PC-3 (cell line): ENCODE measurements at places on chromosomes 12 and 14. TPM values are rescaled to one million over a fixed set of nuclear protein-coding genes. Genes with fewer than 3 reads are reported as not detected.
A peak's percentile ranks its signal among the peaks of the same experiment; 100 is the strongest.

DNA sequence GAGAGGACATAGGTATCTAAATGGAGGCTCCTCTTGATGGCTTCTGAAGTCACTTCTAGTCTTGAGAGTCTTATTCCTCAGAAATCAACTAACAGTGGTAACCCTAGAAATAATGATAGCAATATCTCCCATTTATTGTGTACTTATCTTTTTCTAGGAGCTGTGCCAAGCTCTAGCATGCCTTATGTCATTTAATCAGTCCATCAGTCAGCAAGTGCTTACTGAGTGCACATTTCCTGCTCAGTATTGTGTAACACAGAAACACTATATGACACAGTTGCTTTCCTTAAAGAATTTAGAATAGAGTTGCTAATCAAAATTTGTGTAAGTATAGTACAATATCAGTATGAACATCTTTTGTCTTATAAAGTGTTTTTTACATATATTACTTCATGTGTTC lies 36.6 kb downstream of the KRT76 start:
- no peaks in the 10 kb centered on the region for H3K36me3 ChIP-seq
- no peak overlapping the region for H3K27ac ChIP-seq
- H3K4me1 ChIP-seq: no peaks in the 10 kb centered on the region
- peak; percentile 38 for DNase-seq
- peaks cover 25% of the 10 kb centered on the region; the same call in 1 of the 2 replicates for H3K27me3 ChIP-seq

DNA sequence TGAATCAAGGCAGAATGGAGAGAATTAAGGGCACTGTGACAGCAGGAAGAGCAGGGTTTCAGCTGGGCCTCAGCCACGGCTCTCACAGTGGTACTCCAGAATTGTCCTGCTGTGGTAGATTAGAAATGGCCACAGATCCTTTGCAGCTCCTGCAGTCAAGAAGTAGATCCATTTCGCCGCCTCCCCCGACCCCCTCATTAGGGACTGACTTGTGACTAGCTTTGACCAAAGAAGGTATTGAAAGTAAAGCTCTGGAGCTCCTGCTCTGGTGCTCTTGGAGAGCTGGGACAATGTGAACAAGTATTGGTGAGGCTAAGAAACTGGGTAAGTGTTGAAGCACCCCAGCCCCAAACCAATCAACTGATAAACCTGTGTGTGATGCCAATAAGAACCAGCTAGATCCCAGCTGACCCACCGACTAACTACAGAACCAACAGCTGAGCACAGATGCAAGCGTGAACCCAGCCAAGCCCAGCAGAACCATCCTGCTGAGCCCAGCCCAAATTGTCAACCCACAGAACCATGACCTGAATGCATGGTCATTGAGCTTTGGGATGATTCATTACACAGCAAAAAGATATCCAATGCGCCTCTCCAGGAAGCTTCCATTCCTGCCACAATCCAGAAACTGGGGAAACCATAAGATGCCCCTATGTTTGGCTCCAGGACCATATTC lies 50.7 kb downstream of the JAG2 start:
- no peaks in the 10 kb centered on the region for H3K27me3 ChIP-seq
- H3K36me3 ChIP-seq: no peaks in the 10 kb centered on the region
- peak overlapping the region; percentile 25 for H3K27ac ChIP-seq
- no peak for DNase-seq
- peaks cover 22% of the 10 kb centered on the region for H3K4me1 ChIP-seq
- H3K4me3 ChIP-seq: no peak overlapping the region

Gene SCNN1A
- 2.3 and 2.9 TPM in 2 replicates for total RNA-seq

DNA sequence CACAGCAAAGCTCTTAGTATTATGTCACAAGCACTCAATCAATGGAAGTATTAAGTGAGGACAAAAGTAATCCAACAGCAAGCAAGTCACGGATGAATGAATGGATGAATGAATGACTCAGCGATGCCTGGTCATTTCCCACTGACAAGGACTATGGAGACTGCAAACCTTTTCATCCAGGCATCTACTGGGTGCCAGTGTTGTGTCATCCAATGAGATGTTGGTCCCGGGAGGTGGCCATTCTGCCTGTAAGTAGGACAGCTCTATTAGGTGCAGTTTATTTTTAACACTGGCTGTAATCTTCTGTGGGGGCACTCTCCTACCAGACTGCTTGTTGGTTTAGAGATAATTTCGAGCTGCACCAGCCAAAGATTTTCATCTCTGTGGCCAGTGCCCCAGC lies 39.4 kb downstream of the STAB2 start:
- H3K27me3 ChIP-seq: no peaks in the 10 kb centered on the region; the same call in 1 of the 2 replicates
- no peaks in the 10 kb centered on the region for H3K36me3 ChIP-seq
- H3K4me3 ChIP-seq: no peak overlapping the region
- H3K4me1 ChIP-seq: peaks cover 3% of the 10 kb centered on the region; the same call in 1 of the 2 replicates

DNA sequence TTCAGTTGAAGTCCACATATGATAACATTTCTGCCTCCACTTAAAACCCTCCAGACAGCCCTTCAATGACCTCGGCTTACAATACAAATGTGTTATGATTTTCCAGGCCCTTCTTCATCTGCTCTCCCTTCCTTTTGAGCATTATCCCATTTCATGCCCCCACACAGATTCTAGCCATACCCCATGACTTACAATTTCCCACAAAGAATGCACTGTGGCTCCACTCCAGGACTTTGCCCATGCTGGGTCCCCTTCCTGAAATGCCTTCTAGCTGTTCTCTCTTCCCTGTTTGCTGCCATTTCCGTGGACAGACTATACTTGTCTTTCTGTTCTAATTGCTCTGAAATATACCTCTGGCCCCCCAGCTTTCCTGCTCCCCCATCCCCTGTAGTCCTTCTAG lies 963.2 kb downstream of the DIO2 start:
- no peak overlapping the region for H3K4me3 ChIP-seq
- H3K27me3 ChIP-seq: no peaks in the 10 kb centered on the region
- no peaks in the 10 kb centered on the region for H3K4me1 ChIP-seq
- H3K27ac ChIP-seq: no peak overlapping the region
- no peak for DNase-seq
- H3K36me3 ChIP-seq: no peaks in the 10 kb centered on the region

Gene NEUROD4
- not detected in 2 replicates for total RNA-seq

DNA sequence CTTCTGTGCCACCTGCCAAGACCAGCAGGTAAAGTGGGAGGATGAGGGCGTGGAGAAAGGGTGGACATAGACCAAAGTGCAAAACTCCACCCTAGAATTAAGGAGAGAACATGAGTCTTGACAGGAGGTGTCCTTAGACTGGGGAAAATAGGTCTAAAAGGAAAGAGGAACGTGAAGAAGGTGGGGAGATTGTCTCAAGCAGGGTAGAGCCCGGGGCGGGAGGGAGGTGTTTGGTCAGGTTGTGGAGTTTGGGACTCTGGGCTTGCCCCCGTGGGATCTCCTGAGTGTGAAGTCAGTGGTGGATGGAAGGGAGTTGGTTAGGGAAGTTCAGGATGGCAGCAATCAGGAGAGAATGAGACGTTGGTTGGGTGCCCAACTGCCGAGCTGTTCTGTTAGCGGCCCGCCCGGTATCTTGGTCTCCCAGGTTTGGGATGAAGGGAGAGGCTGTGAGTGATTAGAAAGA lies 386 bp downstream of the DGKA start:
- no peak for DNase-seq
- peak overlapping the region; percentile 82 for H3K4me3 ChIP-seq
- H3K4me1 ChIP-seq: peaks cover 43% of the 10 kb centered on the region
- no peaks in the 10 kb centered on the region for H3K36me3 ChIP-seq
- no peaks in the 10 kb centered on the region for H3K27me3 ChIP-seq

GRCh38 chr14:90968025-90968424 lies 92.4 kb downstream of the RPS6KA5 start:
- no peaks in the 10 kb centered on the region for H3K27me3 ChIP-seq
- H3K4me1 ChIP-seq: 0 out of 2 replicates have a peak, but pooled peaks cover 5% of the 10 kb centered on the region
- no peak overlapping the region for H3K27ac ChIP-seq
- H3K4me3 ChIP-seq: no peak overlapping the region
- DNase-seq: peak; percentile 6

DNA sequence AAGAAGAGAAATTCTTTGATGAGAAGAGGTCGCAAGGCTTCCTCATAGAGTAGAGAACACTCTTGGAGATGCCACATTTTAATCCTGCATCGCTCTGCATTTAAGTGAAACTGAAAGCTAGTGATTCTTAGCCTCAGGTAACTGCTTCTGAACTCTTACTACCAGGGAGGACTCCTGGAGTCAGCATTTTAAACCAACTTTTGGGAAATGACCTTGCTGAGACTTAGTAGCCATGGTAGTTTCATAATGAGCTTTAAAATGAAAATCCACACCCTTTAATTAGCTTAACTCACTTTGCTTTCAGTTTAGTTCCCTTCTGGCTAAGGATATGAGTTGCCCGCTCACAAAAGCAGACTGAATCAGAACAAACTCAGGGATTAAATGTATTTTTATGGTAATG lies 80.3 kb downstream of the SYNE2 start:
- no peaks in the 10 kb centered on the region for H3K27me3 ChIP-seq
- no peak overlapping the region for H3K27ac ChIP-seq
- DNase-seq: no peak
- no peak overlapping the region for H3K4me3 ChIP-seq
- no peaks in the 10 kb centered on the region for H3K36me3 ChIP-seq
- no peaks in the 10 kb centered on the region for H3K4me1 ChIP-seq
